Right renal pelvis (tissue), 4 donors: ENCODE measurements at places on chromosomes 6 and 20. TPM values are rescaled to one million over a fixed set of nuclear protein-coding genes. Genes with fewer than 3 reads are reported as not detected.

Gene CTCFL
- polyA plus RNA-seq, result 4.5 TPM

Gene DPPA5
- not detected for polyA plus RNA-seq

Gene IGF2R
- polyA plus RNA-seq, result 56.7 TPM

Gene NNAT
- polyA plus RNA-seq, result 63.6 TPM

Gene FERMT1
- 5.6 TPM for polyA plus RNA-seq

Gene POU5F1
- 7.3 TPM for polyA plus RNA-seq

Gene SCRT2
- polyA plus RNA-seq, result 0.04 TPM

Gene TOX2
- polyA plus RNA-seq, result 5.1 TPM

Gene ALDH5A1
- polyA plus RNA-seq, result 30.7 TPM

Gene GUCA1A
- polyA plus RNA-seq, result not detected

Gene GPX5
- not detected for polyA plus RNA-seq

Gene ZDHHC14
- polyA plus RNA-seq, result 27.9 TPM

DNA sequence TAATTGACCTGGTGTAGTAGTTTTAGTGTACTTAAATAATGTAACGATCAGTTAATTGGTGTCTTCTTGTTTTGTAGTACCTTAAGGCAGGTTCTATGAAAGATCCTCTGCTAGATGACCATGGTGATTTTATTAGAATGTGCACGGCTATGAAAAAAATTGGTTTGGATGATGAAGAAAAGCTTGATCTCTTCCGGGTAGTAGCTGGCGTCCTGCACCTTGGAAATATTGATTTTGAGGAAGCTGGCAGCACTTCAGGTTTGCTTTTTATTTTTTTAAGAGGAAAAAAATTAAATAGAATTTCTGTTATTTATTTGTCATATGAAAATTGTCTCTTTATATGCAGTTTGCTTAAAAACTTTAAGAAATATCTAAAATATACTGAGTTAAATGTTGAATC lies 99.2 kb downstream of the MYO6 start:
- DNase-seq, result no peak

- DNase-seq, result no peak
Observed at GRCh38 chr6:34366639-34366921, 25.9 kb downstream of the NUDT3 start.

DNA sequence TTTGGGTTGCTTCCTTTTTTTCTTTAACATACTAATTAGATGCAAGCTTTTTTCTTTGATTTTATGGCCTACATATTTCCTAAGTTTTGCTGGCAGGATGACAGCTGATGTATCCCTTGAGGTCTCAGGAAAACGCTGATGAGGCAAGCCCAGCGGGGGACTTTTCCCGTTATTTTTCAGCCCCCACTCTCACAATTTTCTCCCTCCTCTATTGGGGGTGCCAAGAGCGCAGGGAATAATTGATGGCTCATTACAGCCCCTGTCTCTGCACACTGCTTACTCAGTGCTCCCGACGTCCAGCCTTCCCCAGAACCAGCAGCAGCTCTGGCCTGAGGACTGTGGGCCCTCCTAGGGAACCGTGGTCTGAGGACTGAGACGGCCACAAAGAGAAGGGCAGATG lies 38.6 kb upstream of the VSTM2L start:
- DNase-seq, result peak; percentile 12

DNA sequence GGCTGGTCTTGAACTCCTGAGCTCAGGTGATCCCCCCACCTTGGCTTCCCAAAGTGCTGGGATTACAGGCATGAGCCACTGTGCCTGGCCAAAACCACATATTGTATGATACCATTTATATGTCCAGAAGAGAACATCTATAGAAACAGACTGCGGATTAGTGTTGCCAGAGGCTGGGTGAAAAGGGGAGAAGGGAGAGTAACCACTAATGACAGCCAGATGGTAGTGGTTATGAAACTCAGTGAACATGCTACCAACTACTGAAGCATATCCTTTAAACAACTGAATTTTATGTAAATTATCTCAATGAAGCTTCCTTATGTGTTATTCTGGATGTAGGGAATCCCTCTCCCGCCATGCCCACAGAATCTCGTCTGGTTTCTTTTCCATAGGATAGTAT lies 15.7 kb downstream of the SLC23A2 start:
- DNase-seq, result no peak

GRCh38 chr6:30264743-30265142 lies 51.5 kb upstream of the TRIM26 start:
- no peak for DNase-seq

GRCh38 chr6:130020073-130020906 lies 1.9 kb downstream of the L3MBTL3 start:
- DNase-seq, result peak; percentile 15

- no peak for DNase-seq
Observed at GRCh38 chr6:25435416-25435985, 156.3 kb downstream of the CARMIL1 start.

DNA sequence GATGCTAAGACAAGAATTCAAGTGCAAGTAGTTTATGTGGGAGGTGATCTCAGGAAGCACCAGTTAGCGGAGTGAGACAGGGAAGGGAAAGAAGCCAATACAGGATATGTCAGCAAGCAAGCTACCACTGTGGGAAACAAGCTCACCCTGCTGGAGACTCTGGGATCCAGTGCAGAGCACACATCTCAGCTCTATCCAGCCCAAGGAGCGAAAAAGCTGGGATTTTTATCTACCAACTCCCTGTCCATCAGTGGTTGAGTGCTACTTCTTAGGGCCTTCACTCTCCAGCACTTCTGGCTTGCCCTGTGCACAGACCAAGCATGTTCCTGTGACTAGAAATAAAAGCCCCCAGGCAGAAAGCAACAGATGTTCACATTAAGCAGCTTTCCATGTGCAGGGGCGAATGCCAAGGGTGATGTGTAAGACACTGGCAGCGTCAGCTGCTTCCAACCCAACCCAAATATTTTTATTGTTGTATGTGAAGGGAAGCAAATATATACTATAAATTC lies 10.8 kb upstream of the RNF24 start:
- no peak for DNase-seq

GRCh38 chr20:11791835-11792567 lies 125.7 kb upstream of the BTBD3 start:
- DNase-seq, result no peak

- DNase-seq, result no peak
Observed at GRCh38 chr6:37116326-37116725, 53.6 kb upstream of the PIM1 start.

DNA sequence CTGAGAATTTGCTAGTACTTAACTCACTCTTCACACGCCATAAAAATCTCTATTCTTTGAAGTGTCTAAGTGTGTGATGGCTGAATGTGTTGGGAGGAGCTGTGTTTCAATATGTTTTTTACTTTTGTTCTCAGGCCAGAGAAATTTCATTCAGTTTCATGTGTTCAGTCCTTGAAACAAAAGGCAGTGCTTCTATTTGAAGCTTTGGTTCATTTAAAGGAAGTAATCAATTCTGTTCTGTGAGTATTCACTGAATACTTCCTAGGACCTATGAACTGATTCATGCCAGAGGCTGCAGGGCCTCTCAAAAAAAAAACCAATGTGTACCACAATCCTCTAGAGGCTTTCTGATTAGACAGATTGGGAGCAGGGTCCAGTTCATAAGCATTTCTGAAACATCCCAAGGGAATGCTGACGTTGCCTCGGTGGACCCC lies 12.4 kb upstream of the F13A1 start:
- no peak for DNase-seq

GRCh38 chr6:89242574-89243330 lies 25.6 kb upstream of the GABRR1 start:
- peak; percentile 36 for DNase-seq

GRCh38 chr6:107400616-107401147 lies 58.7 kb downstream of the PDSS2 start:
- DNase-seq, result no peak

- no peak for DNase-seq
Observed at GRCh38 chr6:1841136-1841535, 231.4 kb downstream of the FOXC1 start.

GRCh38 chr6:3233321-3233720 lies 5.9 kb upstream of the TUBB2B start:
- DNase-seq, result no peak

GRCh38 chr6:165298402-165298801 lies 11.0 kb downstream of the C6orf118 start:
- DNase-seq, result no peak

- no peak for DNase-seq
Observed at GRCh38 chr6:52746213-52746612, 17.1 kb downstream of the GSTA2 start.

GRCh38 chr20:63846128-63846771 lies 15.0 kb upstream of the ABHD16B start:
- DNase-seq, result peak; percentile 73

- DNase-seq, result no peak
Observed at GRCh38 chr6:13026557-13026956, 301.8 kb downstream of the TBC1D7 start.

GRCh38 chr20:62595491-62595890 lies 46.8 kb upstream of the SLCO4A1 start:
- DNase-seq, result no peak

- no peak for DNase-seq
Observed at GRCh38 chr6:165768961-165769360, 105.9 kb upstream of the PDE10A start.

DNA sequence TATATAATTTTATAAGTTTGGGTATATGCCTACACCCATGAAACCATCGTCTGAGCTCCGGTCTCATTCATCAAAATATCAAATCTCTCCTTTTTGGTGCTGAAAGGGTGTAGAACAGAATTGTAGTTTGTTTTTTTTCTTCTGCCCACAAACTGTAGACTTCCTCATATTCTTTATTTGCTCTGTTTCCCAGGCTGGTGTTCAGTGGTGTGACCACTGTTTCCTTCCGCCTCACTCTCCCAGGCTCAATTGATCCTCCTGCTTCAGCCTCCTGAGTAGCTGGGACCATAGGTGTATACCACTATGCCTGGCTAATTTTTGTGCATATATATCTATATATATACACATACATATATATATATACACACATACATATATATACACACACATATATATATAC lies 139.6 kb upstream of the HCRTR2 start:
- no peak for DNase-seq

DNA sequence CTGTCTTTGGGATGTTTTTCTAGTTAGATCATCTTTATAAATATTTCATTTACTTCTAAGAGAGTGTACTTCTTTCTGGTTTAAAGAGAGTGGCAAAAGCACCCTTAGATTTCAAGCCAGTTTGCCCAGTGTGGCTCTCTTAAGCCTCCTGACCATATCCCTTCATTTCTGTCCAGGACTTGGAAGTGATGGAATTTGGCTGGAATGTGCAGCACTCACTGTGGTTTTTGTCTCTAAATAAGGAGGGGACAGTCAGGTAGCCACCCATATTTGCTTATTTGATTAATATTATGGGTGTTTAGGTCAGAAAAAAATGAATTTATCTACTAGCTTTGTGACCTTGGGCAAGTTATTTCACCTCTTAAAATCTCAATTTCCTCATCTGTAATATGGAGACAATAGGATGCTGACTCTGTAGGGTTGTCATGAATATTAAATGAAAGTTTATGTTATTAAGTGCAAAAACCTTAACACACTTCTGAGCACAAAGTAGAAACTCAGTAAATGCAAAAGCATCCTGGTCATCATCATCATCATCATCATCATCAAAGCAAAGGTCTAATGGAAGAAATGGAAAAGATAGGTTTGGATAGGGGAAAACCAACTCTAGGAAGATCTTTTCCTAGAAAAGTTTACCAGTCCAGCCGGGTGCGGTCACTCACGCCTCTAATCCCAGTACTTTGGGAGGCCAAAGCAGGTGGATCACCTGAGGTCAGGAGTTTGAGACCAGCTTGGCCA lies 3.1 kb downstream of the CRYBG1 start:
- no peak for DNase-seq

GRCh38 chr6:46743425-46744158 lies 3.1 kb upstream of the ANKRD66 start:
- no peak for DNase-seq

DNA sequence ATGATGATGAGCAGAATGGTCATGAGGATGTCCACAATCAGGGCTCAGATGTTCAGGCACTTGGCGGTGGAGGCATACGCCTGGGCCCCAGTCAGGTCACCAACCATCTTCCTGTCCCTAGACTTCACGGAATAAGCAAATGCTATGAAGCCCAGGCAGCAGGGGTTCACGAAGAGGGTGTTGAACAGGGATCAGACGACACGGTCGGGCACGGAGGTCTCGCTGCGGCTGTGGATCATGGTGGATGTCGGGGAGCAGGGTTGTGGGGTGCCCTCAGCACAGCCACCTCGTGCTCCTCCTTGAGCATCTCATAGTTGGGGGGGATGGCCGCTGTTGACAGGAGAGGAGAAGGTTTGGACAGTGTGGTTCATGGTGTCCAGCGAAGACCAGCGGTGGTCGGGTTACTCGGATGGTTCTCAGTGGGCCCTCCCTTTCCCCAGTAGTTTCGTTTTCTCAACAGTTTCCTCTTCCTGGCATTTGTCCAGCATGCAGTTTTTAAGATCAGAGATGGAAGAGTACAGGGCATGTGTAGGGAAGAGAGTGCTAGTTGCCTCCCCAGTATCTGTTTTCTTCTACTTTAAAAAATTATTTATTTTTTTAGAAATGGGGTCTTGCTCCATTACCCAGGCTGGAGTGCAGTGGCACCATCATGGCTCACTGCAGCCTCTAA lies 20.3 kb upstream of the SPDEF start:
- DNase-seq, result no peak

- DNase-seq, result no peak
Observed at GRCh38 chr6:91562955-91563354, 976.1 kb upstream of the MAP3K7 start.

DNA sequence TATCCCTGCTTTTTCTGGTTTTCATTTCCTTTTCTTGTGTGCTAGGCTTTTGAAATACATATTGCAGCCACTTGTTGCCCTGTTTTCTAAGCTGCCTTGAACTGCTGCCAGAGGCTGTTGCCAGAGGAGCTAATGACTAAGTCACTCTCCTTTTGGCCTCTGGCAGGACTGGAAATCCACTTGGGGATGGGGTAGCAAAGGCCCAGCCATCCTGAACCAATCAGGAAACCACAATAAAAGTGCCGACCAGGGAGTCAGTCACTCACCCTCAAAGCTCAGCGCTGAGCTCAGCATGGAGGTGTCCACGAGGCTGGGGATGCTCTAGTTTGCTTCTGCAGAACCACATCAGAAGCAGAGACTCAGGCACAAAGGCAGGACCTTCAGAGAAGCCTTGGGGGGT lies 813.0 kb downstream of the DHX35 start:
- no peak for DNase-seq

DNA sequence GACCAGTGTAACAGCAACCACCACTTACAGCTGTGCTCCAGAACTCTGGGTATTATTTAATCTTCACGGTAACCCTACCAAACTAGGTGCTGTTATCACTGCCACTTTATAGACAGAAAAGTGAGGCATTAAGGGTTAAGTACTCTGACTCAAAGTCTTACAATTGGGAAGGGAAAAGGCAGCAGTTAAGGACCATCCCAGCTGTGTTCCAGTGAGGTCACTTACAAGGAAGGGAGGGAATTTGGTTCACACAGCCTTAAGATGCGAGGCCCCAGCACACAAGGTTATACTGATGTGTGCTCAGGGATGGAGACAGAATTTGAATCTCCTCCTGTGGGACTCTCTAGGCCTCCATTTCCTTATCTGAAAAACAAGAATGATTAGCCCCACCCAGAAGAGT lies 46.7 kb downstream of the TRERF1 start:
- no peak for DNase-seq
